ENCODE measurements at places on chromosomes 5 and 9.

DNA sequence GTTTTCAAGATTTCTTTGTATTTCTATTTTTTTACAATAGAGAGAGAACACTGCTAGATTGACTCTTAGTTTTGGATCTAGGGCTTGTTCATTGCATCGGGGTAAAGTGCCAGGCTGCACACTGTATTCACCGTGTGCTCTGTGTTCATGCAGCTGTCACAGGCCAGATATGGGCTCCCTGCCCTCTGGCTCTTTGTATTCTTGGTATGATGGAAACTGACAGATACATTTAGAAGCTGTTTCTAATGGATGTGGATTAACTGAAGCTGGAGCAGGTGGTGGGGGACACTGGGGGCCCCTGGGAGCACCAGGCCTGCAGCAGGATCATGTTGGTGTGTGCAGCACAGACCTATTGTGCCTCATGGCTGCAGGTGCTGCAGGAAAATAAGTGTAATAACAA is 28.0 kb downstream of the SLC36A1 start:
- no peak for DNase-seq

GRCh38 chr5:34564710-34565235 is 91.4 kb upstream of the RAI14 start:
- peak; percentile 68 for DNase-seq

- peak; percentile 100 for DNase-seq
Observed at GRCh38 chr5:132389585-132390286, 20.2 kb downstream of the SLC22A5 start.

DNA sequence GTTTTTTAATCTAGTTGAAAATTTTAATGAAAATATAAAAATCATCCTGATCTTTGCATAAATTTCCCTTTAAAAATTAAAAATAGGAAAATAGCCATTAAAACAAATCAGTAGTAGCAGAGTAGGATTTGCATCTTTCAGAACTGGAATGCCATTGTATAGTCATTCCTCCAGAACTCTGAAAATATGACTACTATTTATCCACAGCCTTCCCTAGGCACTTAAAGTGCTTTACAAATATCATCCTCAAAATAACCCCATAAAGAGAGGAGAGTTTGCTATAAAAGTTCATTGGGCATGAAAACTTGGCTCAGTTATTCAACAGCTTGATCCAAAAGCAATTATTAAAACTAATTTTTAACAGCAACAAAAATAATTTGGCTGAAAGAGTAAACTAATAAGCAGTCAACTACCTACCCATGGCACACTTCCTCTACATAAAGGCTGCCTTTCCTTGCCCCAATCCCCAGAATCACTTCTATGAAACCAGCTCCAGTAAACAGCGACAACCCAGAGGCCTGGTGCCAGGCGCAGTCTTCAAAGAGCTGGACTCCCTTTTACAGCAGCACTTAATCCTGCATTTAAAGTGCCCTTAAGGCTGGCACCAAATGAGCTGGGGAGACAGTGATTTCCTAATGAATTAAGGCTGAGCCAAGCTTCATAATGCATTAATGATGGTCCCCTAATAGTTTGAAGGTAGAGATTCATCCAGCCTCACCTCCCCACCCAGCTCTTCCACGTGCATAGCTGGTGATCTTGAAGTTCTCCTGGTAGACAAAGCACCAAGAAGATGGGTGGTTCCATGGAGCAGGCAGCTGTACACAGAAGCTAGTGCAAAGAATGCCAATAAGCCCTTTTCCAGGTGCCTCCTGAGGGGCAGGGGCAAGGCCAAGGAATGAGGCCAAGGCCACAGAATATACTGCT is 36.1 kb downstream of the LHFPL2 start:
- no peak for DNase-seq

DNA sequence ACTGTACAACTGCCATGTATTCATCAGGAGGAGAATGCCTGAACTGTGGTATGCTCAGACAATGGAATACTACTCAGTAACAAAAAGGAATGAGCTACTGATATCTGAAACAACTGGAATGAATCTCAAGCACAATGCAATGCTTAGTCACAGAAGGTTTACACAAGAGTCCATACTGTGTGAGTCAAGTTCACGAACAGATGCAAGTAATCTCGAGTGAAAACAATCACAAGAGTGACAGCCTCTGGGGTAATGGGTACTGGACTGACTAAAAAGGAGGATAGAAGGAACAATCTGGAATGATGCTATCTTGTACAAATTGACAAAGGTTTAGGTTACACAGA is 19.5 kb upstream of the GOLGA1 start:
- no peak for DNase-seq
